ENCODE measurements at places on chromosomes 5 and 9. TPM values are rescaled to one million over a fixed set of nuclear protein-coding genes. Genes with fewer than 3 reads are reported as not detected.

Gene EGFLAM
- 9.3 TPM for total RNA-seq

Gene LCN1
- total RNA-seq: not detected

Gene PKD2L2
- not detected for total RNA-seq

Gene PGM5
- total RNA-seq: not detected

Gene MPDZ
- 10.9 TPM for total RNA-seq

Gene PCDHGB1
- total RNA-seq: 0.19 TPM

Gene CDC20B
- total RNA-seq: not detected

Gene ZNF189
- 20.4 TPM for total RNA-seq

Gene SCGB3A2
- not detected for total RNA-seq

Gene TMEM171
- 0.42 TPM for total RNA-seq

Gene MYOZ3
- not detected for total RNA-seq

Gene SLC24A2
- total RNA-seq: not detected

Gene ARHGEF39
- total RNA-seq: 5.1 TPM

Gene STK10
- total RNA-seq: 49.9 TPM

Gene FGF18
- not detected for total RNA-seq

Gene FAM78A
- total RNA-seq: 0.54 TPM

Gene RORB
- total RNA-seq: not detected

Gene SPARC
- 32.6 TPM for total RNA-seq

Gene CDK5RAP2
- 50.0 TPM for total RNA-seq

Gene TMEM252
- total RNA-seq: not detected

Gene S100Z
- not detected for total RNA-seq

Gene IARS1
- total RNA-seq: 403 TPM

Gene NR4A3
- 0.25 TPM for total RNA-seq

All from MCF 10A (cell line).